ENCODE measurements at places on chromosomes 2 and 18.

GRCh38 chr2:100262555-100263320 lies 59.6 kb downstream of the LONRF2 start:
- peak; percentile 37 for DNase-seq

DNA sequence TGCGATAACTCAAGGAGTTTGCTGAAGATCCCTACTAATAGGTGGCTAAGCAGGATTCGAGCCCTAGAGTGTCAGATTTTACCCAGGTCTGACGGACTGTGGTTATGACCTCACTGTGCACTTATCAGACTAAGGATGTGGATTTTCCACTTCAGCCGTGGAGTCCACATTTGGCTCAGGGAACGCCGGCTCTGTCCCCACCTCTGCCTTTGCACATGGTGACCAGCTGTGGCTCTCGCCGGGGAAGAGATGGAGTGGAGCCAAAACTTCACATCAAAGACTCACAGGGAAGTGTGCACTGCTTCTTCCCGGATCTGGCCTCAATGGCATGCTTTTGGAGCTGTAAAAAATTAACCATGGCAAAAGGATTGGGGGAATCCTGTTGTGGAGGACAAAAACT lies 249.3 kb upstream of the APCDD1 start:
- DNase-seq, result no peak

DNA sequence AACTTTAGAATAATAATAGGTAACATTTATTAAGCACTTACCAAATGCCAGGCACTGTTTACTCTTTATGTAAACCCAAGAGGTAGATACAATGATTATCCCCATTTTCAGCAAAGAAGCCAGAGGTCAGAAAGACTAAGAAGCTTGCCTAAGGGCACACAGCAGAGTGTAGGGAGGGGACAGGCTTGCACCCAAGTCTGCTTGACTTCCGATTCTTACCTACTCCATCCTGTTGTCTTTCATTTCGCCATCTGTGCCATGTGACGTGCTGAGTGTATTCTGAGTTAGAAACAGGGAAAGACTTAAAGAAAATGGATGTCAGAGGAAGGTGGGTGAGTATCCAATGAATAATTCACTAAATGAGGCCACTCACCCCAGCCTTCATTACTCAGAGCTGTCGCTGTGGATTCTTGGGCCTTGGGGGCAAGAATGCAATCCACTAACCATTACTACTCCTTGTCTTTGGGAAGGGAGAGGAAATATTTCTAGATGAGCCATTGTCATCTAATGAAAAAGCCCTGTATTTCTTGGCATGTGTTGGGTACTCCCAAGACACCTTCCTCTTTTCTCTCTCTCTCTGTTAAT lies 76.4 kb upstream of the BCL11A start:
- no peak for DNase-seq

DNA sequence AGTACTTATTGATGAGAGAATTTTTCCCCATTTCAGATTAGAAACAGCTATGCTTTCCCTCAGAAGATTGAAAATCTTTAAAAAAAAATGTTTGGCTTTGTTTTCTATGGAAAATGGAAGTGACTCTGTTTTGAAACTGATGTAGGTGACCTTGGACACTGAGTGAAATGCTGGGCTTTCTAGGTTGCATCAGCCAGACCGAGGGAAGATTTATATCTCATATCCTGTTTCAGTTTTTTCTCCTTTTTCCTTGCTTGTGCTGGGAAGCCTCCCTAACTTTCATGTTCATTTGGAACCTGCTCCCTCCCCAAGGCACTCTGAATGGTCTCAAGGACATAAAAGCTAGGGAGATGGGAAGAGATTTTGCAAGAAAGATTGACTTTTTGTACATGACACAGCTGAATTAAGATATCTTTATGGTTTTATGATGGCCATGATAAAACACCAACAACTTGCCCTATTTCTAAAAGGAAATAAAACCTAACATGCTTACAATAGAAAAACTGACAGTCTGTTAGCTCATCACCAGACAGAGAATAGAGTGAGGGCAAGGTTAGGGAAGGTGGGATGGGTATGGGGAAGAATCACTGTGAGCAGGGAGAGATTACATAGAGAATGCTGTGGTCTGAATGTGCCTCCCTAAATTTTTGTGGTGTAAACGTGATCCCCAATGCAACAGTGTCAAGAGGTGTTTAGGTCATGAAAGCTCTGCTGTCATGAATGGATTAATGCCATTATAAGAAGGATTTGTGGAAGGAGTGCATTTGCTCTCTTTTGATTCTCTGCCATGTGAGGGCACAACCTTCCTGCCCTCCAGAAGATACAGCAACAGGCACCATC lies 249.7 kb downstream of the TPGS2 start:
- no peak for DNase-seq

DNA sequence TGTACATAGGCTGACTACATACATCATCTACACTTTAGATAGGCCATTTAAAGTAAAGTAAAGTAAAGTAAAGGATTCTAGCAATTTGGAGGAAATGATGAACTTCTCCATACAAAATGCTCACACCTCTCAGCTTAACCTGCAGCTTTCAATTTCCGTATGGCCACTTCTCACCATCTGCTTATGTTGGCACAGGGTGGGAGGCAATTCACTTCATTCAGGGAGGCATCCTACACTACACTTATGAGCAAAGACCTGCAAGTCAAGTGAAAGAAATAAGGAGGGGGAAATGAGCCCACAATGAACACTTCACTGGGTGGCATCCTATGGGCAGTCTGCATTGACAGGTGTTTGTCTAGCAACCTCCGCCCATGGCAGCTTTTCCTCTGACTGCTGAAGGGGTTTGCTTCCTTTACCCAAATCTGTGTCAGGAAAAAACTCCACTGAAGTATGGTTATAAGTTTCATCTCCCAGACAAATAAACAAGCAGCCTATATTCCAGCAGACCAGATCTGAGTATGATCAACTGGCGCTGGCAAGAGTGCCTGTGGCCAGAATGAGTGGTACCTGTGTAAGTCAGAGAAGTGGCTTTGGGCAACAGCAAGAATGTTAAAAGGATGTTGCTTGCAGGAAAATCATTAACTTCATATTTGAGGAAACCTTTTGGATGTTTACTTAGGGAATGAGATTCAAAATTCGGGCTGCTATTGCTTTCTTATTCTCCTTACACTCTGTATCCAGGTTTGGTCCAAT lies 449.1 kb downstream of the TGIF1 start:
- no peak for DNase-seq

DNA sequence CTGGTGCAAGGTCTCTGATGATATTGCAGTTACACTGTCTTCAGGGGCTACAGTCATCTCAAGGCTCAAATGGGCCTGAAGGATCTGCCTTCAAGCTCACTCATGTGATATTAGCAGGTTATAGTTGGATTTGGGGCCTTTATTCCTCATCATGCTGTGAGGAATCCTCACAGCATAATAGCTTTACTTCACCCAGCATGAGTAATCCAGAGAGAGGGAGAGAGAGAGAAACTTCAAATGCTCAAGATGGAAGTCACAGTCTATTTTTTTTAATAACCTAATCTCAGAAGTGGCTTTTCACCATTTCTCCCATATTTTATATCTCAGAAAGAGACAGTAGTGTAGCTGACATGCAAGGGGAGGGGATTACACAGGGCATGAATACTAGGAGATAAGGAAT lies 658.7 kb downstream of the EPHA4 start:
- DNase-seq, result no peak

- no peak for DNase-seq
Measured at GRCh38 chr18:12044591-12044990, 49.1 kb upstream of the ANKRD62 start.

DNA sequence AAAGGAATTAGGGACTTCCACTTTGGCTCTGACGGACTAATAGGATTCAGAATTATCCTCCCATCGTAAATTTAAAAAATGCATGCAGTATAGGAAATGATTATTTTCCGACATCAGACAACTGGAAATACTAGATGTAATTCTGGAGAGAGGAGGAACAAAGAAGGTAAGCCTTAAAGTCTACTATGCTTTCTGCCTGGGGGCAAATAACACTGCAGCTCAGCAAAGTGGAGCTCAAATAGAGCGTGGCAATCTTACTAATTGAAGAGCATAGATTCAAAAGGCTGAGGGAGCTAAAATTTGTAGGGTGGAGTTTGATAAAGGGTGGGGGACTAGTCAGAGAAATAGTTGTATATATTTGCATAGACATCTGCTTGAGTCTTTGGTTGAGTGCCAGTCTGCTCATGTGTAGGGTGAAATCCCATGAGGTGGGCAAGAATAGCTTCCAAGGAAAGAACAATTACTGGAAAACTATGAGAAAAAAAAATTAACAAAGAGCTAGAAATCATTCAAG lies 23.8 kb downstream of the COPS8 start:
- no peak for DNase-seq

DNA sequence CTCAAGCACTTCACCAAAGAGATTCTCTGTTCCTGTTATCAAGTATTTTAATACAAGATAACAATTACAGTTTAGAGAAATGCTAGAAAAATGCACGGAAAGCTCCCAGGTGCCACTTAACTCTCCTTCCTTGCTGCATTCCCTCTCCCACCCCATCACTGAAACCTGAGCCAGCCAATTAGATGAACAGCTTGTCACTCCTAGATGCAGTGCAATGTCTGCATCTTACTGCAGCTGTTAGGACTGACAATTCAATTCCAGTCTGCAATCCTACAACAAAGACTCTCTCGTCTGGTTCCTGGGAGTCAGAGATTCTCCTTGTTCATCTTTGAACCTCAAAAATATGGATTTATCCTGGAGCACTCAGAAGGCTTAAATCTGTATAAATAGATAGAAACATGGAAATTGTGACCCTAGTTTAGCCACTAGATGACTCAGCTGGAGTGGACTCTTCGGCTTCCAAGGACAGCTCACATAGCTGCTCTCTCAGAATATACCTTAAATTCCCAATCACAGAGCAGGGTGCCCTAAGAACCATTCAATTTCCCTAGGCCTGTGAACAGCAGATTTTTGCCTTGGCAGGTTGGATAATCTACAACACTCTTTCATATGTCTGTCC lies 311.1 kb downstream of the NRXN1 start:
- DNase-seq, result no peak

DNA sequence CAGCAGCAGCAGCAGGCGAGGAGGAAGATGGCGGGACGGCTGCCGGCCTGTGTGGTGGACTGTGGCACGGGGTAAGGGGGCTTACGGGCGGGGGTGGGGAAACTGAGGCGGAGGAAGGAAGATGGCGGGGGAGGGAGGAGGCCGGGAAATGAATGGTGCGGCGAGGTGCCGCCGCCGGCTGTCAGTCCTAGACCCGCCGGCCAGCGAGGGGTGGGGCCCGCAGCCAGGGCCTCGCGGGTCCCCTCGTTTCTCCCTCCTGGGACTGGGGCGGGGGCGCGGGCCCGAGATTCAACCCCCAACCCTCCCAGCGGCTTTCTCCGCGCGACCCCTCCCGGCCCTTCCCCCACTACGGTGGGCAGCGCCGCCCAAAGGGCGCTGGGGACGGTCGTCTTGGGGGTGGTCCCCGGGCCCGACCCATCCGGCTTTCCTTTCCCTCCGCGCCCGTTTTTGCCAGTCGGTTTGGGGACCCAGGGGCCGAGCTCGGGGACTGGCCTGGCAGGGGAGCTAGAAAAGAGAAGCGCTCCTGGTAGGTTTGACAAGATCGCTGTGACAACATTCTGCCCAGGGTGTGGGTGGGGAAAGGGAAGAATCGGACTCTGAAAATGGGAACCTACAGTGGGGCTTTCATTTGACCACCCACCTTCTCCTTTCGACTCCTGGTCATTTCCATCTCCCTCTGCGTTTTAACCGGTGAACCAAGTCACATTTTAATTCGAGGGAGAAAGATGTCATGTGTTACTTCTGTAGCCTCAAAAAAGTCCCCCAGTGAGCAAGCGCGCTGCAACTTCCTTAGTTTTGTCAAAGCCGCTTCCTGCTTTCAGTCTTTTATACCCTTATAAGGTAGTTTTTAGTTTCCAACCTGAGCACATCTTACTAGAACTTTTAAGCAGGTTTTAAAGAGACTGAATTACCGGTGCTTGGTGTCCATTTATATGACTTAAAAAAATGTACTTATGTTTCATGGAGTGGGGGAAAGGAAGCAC lies 655 bp downstream of the ACTR3 start:
- peak; percentile 75 for DNase-seq

- no peak for DNase-seq
Measured at GRCh38 chr2:42045352-42045751, 2.5 kb upstream of the PKDCC start.

DNA sequence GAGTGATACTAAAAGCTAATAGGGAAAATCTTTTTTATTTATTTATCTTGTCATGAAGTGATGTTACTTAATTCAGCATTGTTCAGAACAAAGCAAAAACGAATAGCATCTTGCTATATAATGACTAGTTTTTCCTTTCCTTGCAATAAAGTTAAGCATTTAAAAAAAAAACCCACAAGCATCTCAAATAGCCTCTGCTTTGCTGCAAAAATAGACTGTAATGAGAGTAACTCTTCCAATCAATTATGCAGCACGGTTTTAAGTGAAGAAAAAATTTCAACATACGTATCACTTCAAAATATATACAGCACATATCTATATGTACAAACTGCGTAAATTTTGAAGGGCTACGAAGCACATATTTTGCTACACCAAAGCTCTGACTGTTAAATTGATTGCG lies 153.3 kb upstream of the VRK2 start:
- no peak for DNase-seq

- DNase-seq, result no peak
Measured at GRCh38 chr2:3594493-3595281, at the start of gene COLEC11. TSS of gene COLEC11 (plus strand) at chr2:3595112. CDS start at chr2:3604341, 9,229 bp downstream.

DNA sequence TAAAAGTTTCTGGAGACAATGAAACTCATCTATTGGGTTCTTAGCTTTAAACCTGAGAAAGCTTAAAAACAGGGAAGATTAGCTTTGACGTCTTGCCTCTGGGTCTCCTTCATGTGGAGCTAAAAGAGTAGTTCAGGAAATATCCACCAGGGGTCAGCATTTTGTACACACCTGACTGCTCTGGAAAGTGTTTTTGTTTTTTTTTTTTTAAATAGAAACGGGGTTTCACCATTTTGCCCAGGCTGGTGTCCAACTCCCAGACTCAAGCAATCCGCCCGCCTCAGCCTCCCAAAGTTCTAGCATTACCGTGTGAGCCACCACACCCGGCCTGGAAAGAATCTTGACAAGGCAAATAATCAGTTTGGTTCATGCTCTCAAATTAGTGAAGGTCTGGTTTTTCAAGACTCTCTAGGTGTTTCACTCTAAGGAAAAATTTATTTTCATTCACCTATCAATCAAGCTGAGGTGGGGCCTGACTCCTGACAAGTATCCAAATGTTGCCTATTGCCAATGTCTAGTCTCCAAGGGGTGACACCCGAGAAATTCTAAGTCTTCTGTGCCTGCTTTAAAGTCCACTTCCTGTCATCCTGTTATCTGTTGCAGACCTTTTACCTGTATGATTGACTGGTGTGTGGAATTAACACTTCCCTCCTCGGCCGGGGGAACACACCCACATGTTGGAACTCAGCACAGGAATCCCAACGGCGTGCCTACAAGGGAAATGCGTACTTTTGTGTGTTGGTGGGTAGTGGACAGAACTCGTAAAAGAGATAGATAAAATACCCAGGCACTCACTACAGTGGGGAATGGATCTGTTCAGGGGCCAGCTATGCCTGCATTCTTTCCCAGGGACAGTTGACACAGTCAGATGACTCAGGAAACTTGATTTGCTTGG lies 11.3 kb downstream of the IL1RN start:
- peak; percentile 51 for DNase-seq

- DNase-seq, result no peak
Measured at GRCh38 chr18:34820360-34821065, 110.4 kb downstream of the DTNA start.
